ENCODE measurements at places on chromosomes 2 and 18.

DNA sequence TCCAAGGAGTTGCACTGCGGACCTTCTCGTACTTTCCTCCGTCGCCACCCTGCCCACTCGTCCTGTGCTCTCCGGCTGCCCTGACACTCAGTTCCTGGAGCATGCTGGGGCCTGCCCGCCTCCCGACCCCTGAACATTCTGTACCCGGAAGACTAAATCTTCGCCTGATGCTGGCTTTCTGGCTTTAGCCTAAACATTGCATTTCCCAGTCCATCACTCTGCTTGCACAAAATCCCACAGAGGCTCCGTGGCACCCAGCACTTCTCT lies 550 bp upstream of the SFXN5 start:
- DNase-seq: no peak

- DNase-seq: no peak
Measured at GRCh38 chr18:78741381-78742217, 238.0 kb upstream of the SALL3 start.

DNA sequence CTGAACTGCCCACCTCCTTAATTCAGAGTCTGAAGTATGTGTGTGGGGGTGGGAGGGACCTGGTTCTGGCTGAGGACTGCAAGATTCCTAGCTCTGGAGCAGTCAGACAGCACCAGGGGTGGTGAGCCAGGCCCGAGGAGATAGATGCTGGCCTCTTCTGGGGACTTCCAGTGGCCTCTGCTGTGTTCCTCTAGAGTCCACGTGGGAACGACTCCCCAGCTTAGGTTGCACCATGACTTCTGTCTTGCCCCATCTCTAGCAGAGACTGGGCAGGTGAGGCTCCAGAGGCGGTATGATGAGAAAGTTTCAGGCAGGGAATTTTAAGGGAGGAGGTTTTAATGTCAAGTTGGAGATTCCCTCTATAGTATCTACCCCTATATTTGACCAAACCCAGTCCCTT lies 22.0 kb upstream of the RESP18 start:
- no peak for DNase-seq

GRCh38 chr2:215241791-215242305 lies 70.0 kb upstream of the ATIC start:
- DNase-seq: no peak

DNA sequence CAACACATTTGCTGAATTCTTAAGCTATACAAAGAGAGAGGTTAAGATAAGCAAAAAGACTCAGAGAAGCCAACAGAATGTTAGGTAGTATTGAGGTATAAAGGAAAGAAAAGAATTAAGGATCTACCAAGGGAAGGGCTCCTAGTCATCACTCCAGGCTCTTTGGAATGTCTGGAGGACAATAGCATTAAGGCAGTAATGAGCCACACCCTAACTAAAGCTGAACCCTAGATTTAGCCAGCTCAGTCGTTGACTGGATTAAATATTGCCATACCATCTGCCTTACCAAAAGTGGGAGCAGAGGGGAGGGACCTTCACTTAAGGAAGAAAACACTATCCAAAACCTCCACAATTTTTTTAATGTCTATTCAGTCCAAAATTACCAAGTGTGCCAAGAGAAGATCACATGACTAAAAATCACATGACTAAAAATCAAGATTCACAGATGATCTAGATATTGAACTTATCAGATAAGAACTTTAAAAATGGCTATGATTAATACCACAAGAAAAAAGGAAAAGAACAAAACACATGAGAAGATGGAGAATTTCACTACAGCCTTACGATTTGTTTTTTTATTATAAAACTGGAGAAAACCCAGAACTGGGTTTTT lies 59.7 kb downstream of the EXOC6B start:
- DNase-seq: no peak
